Fibroblast of the aortic adventitia (primary cell): ENCODE measurements at places on chromosomes 1 and 21. TPM values are rescaled to one million over a fixed set of nuclear protein-coding genes. Genes with fewer than 3 reads are reported as not detected.

IKBKE gene
- 11.5 and 67.9 TPM in 2 replicates for total RNA-seq

PM20D1 gene
- total RNA-seq, result not detected in 2 replicates

OR2T8 gene
- not detected in 2 replicates for total RNA-seq

RAP1GAP gene
- total RNA-seq, result 0.08 and 0.09 TPM in 2 replicates

NTNG1 gene
- total RNA-seq, result 2.0 and 20.9 TPM in 2 replicates

FAM72C gene
- 0.45 TPM in 1 of 2 replicates, not detected in the other for total RNA-seq

GPR52 gene
- 2.9 TPM in 1 of 2 replicates, not detected in the other for total RNA-seq

GSTM2 gene
- total RNA-seq, result 14.1 and 27.7 TPM in 2 replicates

SLAMF1 gene
- total RNA-seq, result not detected in 2 replicates

DOP1B gene
- 2.6 and 25.8 TPM in 2 replicates for total RNA-seq

IFNAR1 gene
- total RNA-seq, result 24.0 and 39.3 TPM in 2 replicates

DENND2D gene
- 2.9 and 3.0 TPM in 2 replicates for total RNA-seq

- peak; percentile 38 for DNase-seq
These were observed 6.1 kb downstream of the PLPP3 start for GRCh38 chr1:56573311-56573710.

DNA sequence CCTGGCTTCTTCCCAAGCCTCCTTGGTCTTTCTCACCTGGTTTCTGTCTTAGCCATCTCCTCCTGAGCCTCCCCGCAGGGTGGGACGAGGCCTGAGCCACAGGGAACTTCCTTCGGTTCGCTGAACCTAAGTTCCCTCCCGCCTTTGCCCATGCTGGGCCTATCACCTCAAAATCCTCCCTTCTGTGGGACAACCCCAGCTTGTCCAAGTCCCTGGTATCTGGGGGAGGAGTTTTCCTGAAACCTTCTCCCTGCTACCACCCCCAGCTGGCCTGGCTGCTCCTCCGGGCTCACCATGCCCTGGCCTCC, 27.7 kb upstream of the VPS13D start:
- DNase-seq, result no peak

- no peak for DNase-seq
These were observed 260.5 kb downstream of the KCNJ6 start for GRCh38 chr21:37655611-37656300.

GRCh38 chr1:6762060-6762459, 23.2 kb upstream of the CAMTA1 start:
- no peak for DNase-seq

- DNase-seq, result no peak
These were observed 57.1 kb upstream of the COL18A1 start for GRCh38 chr21:45347712-45348499.

GRCh38 chr1:244339073-244339692, 112.5 kb downstream of the ADSS2 start:
- DNase-seq, result no peak

- no peak for DNase-seq
These were observed 13.9 kb upstream of the LRIG2 start for GRCh38 chr1:113058941-113059706.

GRCh38 chr1:183903101-183903500, 98.2 kb downstream of the RGL1 start:
- no peak for DNase-seq

DNA sequence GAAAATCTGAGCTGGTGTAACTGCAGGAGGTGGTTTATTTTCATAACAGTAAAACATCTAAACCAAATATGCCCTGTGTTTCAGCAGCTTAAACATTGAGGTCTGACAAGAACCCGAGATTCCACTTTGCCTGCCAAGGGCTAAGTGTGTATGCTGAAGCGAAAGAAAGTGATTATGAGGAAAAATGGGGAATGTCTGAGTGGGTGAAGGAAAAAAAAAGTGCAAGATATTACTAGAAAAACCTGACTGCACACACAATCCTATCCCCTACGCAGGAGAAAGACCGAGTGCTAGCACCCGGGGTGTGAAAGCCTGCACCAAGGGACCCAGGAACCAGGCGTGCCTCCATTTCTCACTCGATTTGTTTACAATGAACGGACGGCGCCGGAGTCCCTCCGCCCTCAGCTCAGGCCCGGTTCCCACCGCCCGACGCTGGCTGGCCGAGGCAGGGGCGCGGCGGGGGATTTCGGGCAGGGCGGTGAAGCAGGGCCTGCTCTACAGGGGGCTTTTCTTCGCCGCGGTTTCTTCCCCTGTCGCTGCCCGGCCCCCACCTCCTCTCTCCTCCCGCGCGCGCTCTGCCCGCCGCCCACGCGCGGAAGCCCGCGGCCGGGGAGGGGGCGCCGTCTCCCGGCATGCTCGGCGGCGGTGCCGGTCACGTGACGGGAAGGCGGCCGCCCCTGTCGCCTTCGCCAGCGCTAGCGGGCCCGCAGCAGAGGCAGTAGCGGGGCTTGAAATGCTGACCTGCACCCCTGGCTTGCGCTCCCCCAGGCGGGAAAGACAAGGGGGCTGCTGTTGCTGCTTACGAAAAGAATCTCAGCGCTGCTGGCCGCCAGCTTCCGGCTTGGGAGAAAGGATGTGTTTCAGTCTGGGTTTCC, 35.9 kb downstream of the ITPKB start:
- peak; percentile 72 for DNase-seq

GRCh38 chr21:29669416-29669815, 270.4 kb downstream of the GRIK1 start:
- no peak for DNase-seq

GRCh38 chr1:19156676-19157075, 53.4 kb downstream of the UBR4 start:
- peak; percentile 11 for DNase-seq

DNA sequence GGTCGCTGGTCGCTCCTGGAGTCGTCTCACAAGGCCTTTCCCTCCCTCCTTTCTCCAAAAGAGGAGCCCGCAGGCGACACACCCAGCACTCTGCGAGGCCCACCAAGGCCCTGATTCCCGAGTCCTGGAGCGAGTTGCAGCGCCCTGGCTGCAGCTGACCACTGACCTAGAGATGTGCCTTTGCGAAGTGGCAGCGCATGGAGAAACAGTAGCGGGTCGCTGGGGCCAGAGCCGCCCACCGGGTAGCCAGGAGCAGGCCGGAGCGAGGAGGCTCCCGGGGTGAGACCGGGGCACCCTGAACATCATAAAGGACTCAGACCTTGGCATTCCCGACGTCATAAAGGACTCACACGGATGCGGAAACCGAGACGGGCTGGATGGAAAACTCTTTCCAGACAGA, 10.3 kb upstream of the NBPF11 start:
- DNase-seq, result no peak

GRCh38 chr1:23343221-23344110, 618 bp downstream of the HNRNPR start:
- peak; percentile 58 for DNase-seq

DNA sequence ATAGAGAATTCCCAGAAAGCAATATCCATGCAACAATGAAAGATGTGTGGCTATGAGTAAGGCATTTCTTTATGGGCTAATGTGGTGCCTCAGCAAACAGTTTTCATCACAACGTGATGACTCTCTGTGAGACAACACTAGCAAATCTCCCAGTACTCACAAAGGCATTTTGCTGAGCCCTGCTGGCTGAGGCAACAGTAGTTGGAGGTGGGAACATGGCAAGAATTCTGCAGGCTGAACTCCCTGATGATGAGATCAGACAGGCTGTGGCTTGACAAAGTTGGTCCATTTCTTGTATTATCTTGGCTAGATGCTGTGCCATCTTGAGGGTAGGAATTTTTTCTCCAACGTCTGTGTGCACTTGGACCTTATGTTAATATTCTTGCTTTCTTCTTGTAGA, 24.6 kb downstream of the PROX1 start:
- no peak for DNase-seq

- no peak for DNase-seq
These were observed 100.0 kb upstream of the SLC44A3 start for GRCh38 chr1:94719926-94720793.

DNA sequence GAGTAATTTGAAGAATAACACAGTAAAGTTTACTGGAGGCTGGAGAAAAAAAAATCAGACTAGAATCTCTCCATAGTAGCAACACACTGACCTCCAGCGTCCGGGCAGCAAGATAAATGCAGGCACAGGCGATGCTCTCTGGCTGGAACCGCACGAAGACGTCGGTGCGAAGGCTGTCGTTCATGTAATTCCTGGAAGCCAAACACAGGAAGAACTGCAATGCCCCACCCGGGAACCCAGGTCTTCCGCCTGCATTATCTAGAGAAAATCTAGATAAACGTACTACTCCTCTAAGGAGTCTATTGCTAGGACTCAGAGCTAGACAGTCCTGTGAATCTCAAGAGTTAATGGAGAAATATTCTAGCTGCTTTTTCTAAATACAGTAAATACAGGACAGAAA, 8.5 kb downstream of the CCNL2 start:
- no peak for DNase-seq

DNA sequence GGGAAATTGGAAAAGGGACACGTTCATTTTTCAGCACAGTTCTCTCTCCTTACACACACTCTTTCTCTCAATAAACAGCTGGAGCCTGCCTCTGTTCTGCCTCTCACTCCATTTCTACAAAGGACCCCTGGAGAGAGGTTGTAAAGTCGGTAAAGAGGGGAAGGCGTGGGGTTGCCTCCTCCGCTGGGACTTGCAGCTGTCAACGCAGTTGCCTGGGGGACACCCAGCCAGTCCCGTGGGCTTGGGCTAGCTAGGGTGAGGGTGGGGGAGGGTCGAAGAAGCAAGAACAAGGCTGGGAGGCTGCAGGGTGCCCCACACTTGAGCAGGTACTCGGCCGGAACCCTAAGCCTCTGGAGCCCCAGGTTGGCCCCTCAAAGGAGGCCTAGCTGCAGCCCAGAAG, 27.6 kb downstream of the C1orf216 start:
- no peak for DNase-seq

DNA sequence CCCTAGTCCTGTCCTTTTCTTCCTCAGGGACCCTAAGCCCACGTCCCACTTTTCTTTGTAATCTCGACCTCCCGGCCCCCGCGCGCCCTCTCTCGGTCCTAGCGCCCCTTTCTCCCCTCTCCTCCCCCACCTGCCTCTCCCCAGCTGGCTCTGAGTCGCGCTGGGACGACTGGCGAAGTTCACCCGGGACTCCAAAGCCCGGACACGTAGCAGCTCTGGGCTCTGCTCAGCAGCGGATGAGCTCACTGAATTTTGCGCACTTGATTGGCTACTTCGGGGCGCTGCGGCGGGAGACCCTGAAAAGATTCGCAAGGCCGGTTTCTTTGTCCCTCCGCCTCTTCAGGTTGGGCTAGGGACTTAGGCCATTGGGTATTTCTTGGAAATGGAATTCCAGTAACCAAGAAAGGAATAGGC, 16.3 kb upstream of the ACKR1 start:
- no peak for DNase-seq

DNA sequence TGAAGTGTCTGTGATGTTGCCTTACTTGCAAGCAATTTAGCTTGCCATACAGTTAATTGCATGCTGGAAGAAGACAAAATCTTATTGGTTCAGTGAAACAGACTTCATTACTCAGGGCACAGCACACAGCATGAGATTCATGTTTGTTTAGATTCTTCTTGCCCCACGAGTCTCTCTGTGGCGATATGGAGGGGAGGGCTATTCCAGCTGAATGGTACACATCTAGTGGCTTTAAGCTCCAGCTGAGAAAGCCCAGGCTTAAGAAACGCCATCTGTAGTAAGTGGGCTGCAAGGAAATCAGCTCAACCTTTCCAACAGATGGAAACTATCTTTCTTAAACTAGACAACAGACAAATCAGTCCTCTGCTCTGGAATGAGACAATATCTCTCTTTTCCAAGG, 1022.0 kb downstream of the NCAM2 start:
- DNase-seq, result no peak

DNA sequence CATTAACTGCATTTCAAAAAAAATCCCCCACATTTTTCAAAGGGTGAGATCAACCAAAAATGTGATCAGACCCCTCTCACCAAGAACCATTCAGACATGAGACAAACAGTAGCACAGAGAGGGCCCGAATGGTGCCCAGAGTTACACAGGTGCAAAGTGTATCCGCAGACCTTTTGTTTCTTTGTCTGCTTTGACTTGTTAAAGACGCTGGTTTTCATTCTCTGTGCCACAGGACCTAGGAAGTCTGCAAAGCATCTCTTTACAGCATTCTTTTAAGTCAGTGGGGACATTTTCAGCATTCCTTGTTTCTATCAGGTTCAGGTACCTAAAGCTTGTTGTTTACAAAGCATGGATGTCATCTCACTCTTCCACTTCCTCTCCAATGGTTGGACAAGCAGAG, 87.2 kb upstream of the MAP1LC3C start:
- DNase-seq, result no peak

DNA sequence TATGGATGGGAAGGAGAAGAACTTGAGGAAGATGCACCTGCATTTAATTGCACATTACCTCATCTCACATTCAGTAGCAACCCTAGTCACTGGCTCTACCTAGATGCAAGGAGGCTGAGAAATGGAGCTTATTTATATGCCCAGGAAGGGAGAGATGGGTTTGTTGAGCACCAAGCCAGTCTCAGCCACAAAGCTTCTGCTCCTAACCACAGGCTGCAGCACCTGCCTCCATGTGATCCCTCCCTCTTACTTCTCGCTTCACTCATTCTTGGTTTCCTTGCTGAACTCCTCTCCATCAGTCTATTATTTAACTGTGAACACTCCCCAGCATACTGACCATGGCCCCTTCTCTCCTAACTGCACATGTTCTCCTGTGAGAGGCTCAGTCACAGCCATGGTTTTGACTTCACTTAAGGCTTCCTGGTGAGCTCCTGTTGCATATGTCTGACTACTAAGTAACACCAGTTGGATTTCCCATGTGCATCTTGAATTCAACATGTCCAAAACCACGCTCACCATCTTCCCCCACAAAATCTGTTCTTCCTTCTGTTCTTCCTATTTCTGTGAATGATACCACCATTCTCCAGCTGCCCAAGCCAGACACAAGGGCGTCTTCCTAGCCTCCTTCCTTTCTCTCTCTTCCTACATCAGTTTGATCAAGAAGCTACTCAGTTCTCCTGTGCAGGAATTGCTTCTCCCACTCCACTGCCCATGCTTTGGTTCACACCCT, 139.8 kb downstream of the AK5 start:
- no peak for DNase-seq

DNA sequence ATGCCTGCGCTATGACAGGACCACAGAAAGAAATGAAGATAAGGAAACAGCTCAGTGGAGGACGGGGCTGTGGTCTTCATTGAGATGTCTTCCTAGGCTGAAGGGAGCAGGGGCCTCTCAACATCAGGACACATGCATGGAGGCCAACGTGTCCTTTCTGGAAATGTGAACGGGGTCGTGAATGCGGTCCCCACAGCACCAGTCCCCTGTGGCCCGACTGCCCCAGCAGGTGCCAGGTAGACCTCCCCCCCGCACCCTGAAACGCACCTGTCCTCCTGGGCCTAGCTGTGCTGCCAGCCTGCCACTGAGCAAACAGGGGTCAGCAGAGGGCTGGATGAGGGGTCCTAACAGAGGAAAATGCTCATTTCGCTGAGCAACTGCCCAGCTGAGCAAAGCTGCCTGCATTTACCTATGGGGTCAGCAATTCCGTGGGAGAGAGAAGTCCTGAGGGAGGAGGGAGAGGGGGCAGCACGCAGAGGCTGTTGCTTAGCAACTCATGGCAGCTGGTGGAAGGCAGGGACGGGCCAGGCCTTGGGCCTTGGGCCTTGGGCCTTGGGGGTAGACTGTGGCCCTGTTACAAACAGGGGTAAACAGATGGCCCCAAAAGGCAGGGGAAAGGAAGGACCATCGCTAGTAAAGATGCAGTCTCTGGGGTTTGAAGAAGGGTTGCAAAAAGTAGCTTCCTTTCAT, 77.4 kb downstream of the NPHP4 start:
- no peak for DNase-seq
